Hematopoietic multipotent progenitor cell treated with erythropoietin and hydrocortisone succinate and interleukin-3 and kit ligand, for 17 days (in vitro differentiated cells): ENCODE measurements at places on chromosomes 5 and 9.

DNA sequence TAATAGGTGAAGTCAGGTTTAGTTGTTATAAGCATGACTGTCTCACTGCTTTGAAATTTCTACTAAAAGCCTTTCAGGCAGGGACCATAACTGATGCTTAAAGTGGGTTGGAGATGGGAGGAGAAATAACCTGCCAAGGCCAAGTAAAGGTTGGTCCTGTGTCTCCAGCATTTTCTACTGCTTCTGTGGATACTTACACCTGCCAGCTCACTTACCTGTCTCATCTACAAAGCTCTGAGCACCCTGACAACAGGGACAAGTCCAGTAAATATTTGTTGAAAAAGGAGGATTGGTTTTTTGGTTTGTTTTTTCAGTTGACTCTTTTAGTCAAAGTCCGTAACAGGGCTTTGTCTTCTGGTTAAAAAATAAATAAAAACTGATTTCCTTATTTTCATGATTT, 38.6 kb downstream of the GRAMD2B start:
- no peak for DNase-seq

DNA sequence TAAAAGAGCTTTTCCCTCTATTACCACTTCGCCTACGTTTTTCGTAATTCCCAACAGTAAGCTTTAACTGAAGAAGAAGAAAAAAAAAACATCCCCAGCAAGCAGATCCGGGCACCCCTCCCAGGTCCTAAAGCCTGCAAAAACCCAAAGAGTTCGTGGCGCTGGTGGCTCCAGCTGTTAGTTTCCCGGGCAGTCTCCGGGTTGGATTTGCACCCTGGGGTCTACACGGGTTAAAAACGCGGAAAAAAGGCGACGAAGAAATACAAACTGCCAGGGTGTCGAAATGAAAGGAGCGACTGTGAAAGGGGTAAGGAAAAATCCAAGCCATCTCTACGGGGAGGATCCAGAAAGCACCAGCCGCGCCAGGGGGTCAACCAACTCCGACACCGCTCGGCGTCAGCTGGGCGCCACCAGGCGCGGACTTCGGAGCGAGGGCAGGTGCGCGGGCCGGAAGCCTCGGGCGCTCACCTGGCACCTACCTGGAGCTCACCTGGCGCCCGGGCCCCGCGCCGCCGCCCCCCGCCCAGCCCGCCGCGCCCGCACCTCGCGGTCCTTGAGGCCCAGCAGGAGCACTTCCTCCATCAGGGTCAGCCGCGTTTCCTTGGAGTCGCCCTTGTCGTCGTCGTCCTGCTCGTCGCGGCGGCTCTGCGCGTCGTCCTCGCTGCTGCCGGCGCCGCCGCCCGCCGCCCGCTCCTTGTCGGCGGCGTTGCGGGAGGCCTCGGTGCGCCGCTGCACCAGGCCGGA, 680 bp downstream of the GOLPH3 start:
- DNase-seq = peak; percentile 37

DNA sequence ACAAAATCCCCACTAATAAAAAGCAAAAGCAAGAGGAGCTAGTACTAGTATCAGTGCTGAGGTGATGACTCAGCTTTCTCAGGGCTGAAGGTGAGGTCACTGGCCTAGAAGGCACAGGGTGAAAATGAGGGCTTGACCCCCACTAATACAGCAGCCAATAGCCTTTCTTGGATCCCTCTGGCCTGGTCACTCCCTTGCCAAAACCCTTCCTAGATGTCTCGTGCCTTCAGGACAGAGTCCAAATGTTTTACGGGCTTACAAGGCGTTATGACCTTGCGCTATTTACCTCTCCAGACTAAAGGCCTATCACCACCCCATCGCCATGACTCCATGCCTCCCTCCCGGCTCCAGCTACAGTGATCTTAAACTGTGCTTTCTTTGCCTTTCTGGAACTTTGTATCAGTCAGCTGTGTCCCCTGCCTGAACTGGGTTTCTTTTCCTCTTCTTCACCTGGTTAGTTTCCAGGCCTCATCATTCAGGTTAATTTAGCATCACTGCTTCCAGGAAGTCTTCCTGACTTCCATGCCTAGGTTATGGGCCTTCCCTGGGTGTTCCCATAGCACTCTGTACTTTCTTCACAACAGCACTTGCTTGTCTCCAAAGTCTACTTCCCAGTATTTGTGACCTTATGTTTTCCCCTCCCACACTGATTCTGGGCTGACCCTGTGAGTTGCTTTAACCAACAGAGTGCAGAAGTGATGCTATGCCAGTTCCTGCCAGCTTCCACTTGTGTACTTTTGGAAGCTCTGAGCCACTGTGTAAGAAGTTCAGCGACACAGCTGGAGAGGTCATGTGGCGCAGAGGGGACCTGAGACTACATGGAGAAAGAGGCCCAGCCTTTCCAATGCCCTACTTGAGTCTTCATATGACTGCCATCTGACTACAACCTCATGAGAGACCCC, 4.2 kb upstream of the DELE1 start:
- no peak for DNase-seq

- no peak for DNase-seq
Measured at GRCh38 chr5:43702815-43703214, 99.8 kb downstream of the NNT start.

DNA sequence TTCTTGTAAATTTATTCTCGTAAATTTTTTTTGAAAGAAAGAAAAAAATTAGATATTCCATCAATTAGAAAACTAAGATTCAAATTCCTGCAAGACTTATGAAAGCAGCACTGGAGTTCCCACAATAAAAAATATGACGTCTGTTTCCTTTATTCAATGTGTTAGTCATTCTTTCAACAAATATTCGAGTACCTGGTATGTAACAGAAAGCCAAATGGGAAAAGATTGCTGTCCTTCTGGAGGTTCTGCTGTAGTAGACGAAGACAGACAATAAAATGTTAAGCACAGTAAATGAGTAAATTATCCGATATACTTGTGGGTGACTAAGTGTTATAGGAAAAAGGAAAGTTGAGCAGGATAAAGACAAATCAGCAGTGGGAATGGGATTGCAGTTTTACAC, 92.2 kb downstream of the ADAMTSL1 start:
- no peak for DNase-seq

DNA sequence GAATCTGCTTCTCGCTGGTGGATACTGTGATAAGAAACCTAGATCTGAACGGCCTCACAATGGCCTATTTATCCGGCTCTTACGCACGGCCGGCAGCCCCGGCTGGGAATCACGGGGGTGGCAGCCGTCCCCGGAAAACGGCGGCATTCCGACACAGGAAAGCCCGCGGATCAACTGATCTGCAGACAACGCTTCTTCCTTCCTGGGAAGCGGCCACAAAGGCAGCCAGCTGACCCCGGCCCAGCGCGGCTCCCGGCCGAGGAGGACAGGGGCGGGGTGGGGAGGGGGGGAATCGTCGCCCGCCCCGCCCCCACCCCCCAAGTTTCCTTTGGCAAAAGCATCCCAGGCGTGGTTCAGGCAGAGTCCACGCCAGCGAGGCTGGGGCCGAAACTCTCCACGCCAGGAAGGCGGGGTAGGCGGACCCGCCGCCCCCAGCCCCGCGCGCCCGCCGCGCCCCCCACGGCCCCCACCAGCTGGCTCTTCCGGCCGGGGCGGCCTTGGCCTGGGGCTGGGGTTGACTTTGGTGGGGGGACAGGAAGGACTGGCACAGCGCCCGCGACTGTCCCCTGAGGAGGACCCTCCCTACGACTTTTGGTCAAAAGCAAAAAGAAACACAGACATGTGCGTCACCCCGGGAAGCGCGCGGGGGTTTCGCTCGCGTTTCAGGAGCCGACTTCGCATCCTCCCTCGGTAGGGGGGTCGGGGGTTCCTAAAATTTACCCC, 247.7 kb upstream of the ANKRD55 start:
- no peak for DNase-seq

DNA sequence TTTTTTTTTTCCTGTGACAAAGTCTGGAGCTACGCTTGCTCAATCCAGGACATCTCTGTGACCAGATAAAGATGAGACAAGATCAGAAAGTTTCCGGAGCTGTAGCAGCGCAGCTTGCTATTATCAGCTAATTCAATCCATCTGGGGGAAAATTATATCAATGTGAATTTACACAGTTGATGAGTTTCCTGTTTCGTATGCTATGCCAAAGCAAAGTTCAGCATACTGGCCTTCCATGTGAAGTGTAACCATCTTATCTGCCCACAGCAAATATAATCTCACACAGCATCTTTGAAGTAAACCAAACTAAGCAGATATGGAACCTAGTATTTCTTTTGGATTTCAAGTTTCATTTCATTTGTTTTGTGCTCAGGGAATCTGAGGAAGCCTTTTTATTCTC, 1767.7 kb downstream of the EFNA5 start:
- no peak for DNase-seq

- DNase-seq = no peak
Measured at GRCh38 chr9:15430920-15431844, 8.5 kb downstream of the SNAPC3 start.

DNA sequence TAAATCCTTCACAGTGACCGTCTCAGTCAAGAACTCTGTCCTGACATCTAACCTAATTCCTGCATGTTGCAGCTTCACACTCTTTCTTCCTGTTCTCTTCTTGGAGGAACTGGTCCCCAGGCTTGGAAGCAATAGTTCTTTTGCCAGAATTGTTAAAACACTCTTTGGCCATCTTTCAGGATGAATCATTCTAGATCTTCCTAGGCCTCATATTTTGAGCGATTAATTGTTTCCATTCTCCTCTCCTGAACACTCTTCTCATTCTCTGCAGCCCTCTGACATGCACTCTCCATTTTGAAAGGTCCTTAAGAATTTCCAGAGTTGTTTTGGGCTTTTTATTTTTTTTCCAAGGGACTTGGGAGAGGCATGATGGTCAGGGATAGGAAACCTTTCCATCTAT, 85.8 kb downstream of the FAM114A2 start:
- no peak for DNase-seq

DNA sequence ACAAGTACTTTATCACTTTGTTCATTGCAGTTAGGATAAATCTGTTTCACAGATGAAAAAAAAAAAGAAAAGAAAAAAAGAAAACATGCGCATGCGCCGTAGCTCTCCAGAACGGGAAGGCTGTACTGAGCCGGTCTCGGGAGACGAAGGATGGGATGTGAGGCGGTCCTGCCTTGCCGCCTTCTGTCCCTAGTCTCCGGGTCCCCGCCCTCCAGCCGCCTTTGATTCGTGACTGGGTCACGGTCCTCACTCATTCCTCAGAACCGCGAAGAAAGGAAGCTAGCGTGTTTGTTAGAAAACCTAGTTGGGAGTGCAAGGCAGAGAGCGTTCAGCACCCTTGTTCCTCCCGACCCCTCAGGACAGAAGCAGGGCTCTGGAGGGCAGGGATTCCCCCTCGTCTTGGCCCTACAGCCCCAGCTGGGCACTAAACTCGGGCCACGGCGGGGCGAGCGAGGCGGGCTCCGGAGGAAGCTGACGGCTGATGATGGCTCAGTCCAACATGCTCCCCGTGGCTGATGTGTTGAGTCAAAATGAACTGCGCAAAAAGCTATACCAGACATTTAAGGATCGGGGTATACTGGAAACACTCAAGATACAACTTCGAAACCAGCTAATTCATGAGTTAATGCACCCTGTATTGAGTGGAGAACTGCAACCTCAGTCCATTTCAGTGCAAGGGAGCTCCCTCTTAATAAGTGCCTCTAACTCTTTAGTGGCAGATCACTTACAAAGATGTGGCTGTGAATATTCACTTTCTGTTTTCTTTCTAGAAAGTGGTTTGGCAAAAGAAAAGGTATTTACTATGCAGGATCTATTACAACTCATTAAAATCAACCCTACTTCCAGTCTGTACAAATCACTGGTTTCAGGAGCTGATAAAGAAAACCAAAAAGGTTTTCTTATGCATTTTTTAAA, 40.0 kb downstream of the CPLANE1 start:
- DNase-seq = no peak

DNA sequence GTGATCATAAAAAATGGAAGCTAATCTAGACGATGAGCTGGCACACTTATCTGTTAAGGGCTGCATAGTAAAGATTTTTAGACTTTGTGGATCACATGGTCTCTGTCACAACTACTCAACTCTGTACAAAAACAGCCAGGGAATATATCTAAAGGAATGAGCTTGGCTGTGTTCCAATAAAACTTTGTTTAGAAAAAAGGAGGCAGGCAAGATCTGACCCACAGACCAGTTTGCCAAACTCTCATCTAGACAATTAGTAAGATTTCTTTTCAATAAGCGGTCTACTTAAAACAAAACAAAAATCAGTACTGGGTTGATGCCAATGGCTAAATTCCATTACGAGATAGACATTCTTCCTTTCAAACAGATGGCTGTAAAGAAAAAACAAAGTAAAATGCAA, 53.0 kb upstream of the RETREG1 start:
- no peak for DNase-seq

DNA sequence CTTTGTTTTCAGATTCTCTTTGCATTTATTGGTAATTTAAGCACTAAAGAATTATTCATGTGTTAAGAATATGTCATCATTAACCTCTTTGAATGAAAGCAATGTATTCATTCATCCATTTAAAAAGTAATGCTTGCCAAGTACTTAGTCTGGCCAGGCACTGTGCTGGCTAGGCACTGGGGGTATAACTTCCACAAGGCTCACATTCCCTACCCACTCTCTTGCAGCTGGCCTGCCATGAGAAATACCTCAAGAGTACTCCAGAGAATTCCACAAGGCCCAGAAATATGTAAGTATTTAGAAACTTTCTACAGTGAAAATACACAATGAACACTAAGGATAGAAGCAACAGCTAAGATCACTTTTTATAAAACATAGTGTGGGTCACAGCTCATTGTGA, 25.4 kb downstream of the ZNF300 start:
- DNase-seq = no peak

DNA sequence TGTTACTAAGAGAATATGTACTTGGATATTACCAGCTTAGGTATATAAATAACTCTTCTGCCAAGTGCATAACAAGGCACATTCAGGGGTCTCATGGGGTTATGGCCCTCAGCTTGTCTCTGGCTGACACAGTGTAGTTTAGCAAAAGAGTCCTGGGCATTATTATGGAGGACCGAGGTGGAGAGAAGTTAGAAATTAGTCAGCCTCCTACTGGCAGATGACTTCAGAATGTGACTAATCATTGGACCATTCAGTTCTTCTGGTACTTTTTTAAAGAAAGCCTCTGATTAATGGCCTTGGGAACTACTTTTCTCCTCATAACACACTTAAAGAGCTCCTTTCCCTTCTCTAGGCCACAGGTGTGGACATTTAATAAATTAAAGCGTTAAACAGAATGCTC, 178.9 kb downstream of the SH3GL2 start:
- DNase-seq = no peak

DNA sequence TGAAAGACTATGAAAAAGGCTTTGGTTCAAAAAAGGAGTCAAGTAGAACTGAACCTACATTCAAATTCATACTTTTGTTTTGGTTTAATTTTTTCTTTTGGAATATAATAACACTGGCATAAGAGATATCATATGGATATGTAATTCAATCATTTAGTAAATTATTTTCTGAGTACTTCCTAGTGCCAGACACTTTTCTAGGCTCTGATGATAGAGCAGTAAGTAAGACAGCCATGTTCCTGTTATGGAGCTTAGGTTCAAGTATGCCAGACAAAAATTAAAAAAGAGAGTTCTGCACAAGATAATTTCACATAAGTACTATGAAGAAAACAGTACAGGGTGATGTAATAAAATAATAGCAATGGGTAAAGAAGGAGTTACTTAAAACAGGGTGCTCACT, 1074.0 kb downstream of the PTPRD start:
- DNase-seq = no peak
